ENCODE measurements at places on chromosomes 11 and 22.

DNA sequence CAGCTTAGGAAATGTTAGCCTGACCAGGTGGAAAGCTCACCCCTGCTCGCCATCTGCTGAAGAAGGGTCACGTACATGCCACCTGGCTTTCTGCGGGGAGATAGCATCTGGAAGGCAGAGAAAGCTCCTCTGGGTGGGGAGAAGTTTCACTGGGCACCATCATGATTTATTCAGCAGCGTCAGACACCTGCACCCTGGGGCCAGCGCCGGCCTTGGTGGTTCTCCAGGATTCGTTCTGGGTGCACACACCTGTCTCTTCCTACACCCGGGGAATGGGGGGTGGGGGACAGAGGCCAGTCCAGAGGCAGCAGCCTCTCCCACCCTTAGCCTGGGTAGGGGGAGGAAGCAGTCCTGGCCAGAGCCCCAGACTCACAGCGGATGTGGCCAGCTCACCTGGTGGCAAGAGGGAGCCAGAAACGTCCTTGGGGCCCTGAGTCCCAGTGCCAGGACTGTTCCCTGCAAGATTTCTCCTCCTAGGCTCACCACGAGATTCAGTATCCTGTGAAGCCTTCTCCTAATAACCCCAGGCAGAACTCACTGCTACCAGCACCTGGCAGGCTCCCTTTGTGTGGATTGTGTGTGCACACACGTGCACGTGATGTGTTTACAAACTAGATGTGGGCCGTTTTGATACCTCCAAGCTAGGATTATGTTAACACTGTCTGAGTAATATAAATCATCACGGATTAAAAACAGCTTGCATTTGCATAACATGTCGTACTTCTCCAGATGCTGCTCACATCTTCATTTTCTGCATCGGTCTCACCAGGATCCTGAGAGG lies 17.3 kb upstream of the RASD2 start:
- no peak for DNase-seq

GRCh38 chr22:35064664-35065063 lies 1.3 kb upstream of the ISX start:
- no peak for DNase-seq

DNA sequence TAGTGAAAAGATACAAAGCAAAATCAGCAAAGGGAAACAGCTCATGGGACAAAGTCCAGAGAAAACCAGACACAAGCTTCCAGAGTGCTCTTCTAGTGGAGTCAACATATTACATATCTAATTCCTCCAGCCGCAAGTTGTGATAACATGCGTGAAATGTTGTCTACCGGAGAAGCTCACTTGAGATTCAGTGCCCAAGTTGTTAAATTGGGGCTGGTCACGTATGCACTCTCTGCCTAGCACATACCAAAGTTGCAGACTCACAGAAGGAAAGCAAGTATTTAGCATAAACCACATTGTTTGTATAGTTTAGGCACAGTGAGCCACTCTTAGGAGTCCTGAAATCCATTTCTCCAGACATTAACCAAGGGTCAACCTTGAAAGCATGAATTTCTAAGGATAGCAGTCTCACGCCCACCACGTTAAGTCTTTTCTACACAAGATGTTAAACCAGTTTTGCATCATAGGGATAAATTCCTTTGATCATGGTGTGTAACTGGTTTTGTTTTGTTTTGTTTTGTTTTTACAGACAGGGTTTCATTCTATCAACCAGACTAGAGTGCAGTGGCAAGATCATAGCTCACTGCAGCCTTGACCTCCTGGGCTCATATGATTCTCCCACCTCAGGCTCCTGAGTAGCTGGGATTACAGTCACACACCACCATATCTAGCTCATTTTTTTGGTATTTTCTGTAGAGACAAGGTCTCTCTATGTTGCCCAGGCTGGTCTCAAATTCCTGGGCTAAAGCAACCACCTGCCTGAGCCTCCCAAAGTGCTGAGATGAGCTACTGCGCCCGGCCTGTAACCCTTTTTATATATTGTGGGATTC lies 39.5 kb upstream of the EP300 start:
- no peak for DNase-seq

DNA sequence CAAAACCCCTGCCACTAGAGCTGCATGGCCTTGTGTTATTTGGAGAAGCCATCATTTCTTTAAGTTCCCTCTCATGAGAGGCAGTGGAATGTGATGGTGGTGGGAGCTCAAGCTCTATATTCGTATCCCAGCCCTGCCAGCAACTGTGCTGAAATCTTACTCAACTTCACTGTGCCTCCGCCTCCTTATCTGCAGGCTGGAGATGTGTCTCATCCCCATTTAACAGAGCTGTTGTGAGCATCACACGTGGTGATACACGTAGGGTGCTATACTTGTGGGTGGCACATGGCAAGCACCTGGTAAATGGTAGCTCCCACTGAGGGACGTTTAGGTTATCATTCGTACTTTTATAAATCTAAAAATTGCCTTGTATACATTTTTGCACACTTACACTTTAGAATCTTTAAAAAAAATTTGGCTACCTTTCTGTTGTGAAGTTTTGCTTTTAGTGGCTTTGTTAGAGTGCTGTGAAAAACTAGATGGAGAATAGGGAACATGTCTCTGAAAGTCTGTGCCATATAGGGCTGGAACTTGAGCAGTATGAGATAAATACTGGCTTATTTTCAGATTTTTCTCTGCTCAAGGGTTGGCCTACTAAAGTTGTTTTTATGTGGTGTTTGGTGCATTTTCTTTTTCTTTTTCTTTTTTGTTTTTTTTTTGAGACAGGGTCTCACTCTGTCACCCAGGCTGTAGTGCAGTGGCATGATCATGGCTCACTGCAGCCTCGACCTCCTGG lies 23.2 kb downstream of the TNRC6B start:
- DNase-seq, result no peak

- peak; percentile 87 for DNase-seq
Measured at GRCh38 chr11:67262731-67263675, 3.3 kb upstream of the GRK2 start.

DNA sequence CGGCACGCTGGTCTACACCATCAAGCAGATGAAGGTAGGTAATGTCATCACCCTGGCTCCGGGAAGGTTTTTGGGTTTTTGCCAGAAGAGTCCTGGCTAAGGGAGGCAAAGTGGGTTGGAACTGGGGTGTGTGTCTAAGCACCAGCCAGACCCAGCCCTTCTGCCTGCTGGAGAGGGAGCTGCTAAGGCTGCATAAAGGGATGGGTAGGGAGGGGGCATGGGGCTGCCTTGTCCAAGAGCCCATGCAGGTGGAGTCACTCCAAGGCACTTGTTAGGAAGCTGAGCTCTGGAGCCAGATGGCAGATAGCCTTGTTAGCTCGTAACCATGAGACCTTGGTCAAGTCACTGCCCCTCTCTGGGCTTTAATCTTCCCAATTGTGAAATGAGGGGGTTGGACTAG lies 48.0 kb downstream of the TIMP3 start:
- no peak for DNase-seq

DNA sequence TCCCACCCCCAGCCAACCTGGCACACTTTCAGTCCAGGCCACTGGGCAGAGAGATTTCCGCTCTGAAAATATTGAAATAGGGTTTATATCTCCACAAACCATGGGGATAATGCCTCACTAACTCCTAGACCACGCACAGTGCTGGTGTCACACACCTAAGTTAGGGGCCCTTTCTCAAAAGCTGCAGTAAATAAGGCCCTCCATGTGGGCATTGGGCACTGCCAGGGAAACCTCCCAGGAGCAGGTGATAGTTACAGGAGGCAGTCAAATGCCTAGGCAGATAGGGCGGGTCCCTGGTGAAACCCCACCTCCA lies 3.1 kb upstream of the IL10RA start:
- DNase-seq, result no peak

- DNase-seq, result no peak
Measured at GRCh38 chr11:14386895-14387480, 28.0 kb upstream of the RRAS2 start.

- DNase-seq, result no peak
Measured at GRCh38 chr11:21295508-21295907, 626.1 kb downstream of the NELL1 start.

GRCh38 chr22:46812034-46812605 lies 49.7 kb downstream of the TBC1D22A start:
- no peak for DNase-seq
